ENCODE measurements at places on chromosomes 2 and 18.

- DNase-seq, result no peak
Measured at GRCh38 chr2:191410646-191411436, 165.6 kb downstream of the MYO1B start.

GRCh38 chr18:79612291-79613108 is 67.1 kb upstream of the CTDP1 start:
- no peak for DNase-seq

DNA sequence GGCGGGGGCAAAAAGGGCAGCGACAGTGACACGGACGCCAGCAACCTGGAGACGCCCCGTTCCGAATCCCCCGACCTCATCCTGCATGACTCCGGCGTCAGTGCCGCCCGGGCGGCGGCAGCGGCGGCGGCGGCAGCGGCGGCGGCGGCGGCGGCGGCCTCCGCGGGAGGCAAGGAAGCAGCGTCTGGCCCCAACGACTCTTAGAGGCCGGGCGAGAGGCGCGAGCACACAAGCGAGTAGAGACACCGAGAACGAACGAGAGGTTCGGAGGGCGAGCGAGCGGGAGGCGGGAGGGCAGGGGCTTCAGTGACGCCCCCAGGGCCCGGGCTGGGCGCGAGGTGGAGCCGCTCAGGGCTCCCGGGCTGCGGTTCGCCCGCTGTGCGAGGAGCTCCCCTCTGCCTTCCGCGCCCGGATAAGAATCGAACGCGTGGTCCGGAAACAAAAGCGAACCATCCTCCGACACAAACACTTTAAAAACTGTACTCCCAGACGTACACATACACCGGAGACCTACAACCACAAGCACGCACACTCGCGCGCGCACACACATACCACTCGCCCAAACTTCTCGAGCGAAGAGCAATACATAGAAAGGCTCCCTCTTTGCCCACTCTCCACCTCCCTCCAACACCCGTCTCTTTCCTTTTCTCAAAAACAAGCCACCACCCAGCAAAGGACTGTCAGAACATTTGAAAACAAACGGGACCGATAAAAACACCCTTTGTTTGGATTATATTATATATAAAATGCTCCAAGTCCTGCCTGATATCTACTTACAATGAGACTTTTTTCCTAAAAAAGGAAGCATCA is 2.8 kb downstream of the SP9 start:
- no peak for DNase-seq

DNA sequence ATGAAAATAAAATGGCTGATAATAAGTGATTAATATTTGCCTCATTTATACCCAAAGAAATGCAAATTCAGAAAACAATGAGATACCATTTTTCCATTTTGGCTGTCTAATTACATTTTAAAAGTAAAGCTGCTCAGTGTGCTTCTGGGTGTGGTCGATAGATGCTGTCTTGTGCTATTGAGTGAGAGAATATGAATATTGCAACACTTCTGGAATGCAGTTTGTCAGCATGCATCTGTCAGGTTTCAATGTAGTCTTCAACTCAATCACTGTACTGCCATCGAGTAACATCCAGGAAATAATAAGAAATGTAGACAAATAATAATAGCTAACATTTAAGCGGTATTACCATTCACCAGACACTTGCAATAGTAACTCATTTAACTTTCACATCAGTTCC is 3.9 kb downstream of the IL18R1 start:
- DNase-seq, result no peak

GRCh38 chr2:133484106-133484505 is 84.2 kb downstream of the NCKAP5 start:
- no peak for DNase-seq

- no peak for DNase-seq
Measured at GRCh38 chr2:54438271-54438670, 17.9 kb upstream of the SPTBN1 start.

DNA sequence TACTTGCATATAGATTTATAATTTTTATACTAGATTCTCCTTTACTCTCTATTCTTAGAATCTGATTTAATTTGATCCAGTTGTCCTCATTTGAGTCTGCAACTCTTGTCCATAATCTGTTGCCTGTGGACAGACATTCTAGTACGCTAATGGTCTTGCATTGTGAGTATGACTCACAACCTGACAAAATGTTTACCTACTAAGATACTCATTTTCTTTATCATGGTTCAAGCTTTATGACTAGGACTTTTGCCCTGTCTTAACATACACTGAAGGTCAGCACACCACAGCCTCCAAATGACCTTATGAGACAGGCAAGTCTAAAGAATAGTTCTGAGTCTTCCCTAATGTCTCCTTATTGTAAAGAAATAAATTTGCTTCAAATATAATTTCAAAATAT is 142.3 kb upstream of the CDH7 start:
- DNase-seq, result no peak

- no peak for DNase-seq
Measured at GRCh38 chr18:3612315-3612714, 162.3 kb downstream of the TGIF1 start.

GRCh38 chr2:145484448-145485097 is 964.7 kb upstream of the ZEB2 start:
- DNase-seq, result no peak

DNA sequence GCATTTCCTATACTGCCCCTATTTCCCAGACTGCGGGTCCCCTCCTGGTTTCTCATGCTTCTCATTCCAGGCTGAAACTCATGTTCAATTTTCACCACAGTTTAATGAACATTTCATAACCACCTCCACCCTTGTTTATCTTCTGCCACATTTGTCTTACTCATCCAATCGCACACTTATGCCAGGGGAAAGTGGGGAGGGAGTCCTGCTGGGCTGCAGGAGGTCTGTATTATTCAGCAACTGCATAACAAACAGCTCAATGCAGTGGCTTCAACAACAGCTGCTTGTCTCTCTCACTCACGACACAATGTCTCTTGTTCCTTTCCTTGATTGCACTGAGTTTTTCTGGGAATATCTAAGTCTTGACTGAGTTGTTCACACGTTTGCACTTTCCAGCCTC is 106.0 kb downstream of the ZNF519 start:
- DNase-seq, result no peak

DNA sequence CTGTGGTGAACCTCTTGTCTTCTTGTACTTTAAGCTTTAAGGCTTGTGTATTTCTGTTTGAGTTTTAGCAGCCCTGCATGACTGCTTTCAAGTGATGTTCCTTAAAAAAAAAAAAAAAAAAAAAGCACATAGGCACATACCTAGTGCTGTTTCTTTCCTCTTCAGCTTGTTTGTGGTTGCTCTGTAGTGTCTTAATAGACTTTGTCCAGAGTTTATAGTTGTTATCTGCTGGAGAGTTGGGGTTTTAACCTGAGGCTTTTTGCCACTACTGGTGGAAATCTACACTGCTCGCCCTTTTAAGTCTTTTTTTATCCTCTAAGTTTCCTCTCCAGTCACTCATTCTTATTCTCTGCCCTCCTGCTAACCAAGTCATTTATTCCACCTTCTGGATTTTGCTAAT is 34.5 kb downstream of the AGFG1 start:
- no peak for DNase-seq

DNA sequence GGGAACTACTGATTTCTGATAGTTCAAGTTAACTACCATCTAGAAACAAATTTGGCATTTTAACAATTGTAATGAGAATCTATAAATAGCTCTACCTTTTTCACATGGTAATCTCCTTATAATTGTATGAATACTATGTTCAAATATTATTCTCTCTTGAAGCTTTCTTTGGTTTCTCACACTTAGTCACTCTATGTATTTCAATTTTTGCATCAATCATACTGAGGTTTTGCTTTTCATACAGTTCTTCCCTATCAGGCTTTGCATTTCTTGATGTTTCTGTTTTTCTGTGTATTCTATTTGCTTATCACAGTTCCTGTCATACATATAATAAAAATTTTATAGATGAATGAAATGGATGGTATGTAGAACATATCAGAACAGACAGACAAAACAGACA is 16.0 kb downstream of the VPS54 start:
- no peak for DNase-seq

GRCh38 chr2:45241061-45241561 is 231.9 kb upstream of the SIX2 start:
- DNase-seq, result no peak

- no peak for DNase-seq
Measured at GRCh38 chr2:81483254-81483653, 1178.7 kb upstream of the LRRTM1 start.

GRCh38 chr2:205903549-205904129 is 182.3 kb downstream of the INO80D start:
- no peak for DNase-seq

- DNase-seq, result no peak
Measured at GRCh38 chr2:109637749-109638570, 23.8 kb downstream of the SOWAHC start.

GRCh38 chr2:45973426-45973825 is 322.0 kb downstream of the PRKCE start:
- no peak for DNase-seq
